ENCODE measurements at places on chromosomes 3 and 15.

DNA sequence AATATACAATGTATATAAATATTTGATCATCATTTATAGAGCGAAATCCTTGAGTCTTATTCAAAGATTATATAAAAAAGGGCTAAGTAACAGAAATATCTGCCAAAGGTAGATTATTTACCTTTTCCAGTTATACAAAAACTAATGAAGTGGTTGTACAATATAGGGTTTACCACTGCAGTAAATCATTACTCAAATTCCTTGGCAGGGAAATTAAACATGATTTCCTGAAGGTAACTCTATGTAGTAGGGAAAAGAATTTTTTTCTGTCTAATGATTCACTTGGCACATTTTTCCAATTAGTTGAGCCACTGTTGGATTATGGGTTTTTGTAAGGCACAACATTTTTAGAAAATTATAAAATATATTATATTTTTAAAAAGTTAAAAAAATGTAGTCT lies 129.6 kb downstream of the NR2F2 start:
- DNase-seq, result no peak

GRCh38 chr15:43242616-43243015 lies 21.8 kb upstream of the EPB42 start:
- no peak for DNase-seq

- DNase-seq, result no peak
These were observed 183.4 kb upstream of the UBE2E2 start for GRCh38 chr3:23019596-23020300.

DNA sequence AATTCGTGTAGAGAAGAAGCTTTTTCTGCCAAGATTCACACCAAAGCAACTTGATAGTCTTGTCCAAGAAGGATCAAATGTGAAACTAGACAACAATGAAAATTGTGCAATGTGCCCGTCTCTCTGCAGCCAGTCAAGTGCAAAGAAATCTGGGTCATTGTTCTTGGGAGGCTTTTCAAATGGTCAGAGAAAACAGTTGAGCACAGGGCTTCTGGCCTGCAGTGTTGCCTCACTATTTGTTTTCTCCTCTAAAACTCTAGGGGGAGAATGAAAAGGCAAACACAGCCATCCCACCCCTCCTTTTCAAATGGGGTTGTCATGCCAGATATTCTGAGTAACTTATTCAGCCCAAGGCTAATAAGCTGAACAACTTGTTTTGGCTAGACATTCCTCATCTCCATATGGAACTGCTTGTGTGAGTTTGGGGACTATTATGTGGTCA lies 417.6 kb upstream of the CDIN1 start:
- DNase-seq, result no peak

DNA sequence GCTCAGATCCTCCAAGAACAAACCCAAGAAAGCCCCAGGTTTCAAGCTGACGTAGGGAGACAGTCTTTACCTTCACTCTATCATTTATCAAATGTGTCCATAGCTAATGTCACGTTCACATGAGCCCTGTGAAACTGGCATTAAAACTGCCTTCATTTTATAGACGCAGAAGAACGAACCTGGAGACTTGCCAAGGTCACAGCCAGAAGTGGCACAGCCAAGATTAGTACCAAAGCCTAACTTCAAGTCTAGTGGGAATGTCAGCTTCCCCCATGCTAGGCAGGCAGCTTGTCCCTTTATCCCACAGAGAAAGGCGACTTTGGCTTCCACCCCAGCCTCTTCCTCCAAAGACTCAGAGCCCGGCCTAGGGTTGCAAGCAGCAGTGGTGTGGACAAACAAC lies 517.2 kb downstream of the SHQ1 start:
- DNase-seq, result no peak

- DNase-seq, result no peak
These were observed 160.1 kb upstream of the ATP10A start for GRCh38 chr15:26023231-26023630.

- no peak for DNase-seq
These were observed 3.6 kb downstream of the PRSS50 start for GRCh38 chr3:46713898-46714552.

DNA sequence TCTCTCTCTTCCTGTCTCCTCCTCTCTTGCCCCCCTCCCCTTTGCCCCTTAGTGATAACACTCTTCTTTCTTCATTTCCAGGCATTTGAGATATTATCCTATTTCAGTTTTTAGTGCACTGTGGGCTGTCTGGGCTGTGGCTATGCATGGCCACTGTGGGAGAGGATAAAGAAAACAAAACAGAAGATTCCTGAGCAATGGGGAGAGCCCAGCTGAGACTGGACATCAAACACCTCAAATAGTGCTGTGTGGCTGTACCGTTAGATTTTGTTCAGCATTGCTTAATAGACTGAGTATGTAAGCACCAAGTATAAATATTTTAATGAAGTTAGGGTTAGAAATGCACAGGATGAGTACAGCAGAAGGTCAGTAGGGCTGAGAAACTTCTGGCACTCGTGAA lies 7.9 kb upstream of the GBE1 start:
- no peak for DNase-seq

GRCh38 chr3:97656638-97657037 lies 107.9 kb upstream of the ARL6 start:
- DNase-seq, result no peak

- peak; percentile 95 for DNase-seq
These were observed 25.3 kb downstream of the ANP32A start for GRCh38 chr15:68795298-68795848.

GRCh38 chr3:69386556-69387385 lies 883 bp upstream of the FRMD4B start:
- DNase-seq, result no peak

GRCh38 chr3:38368238-38368637 lies 21.7 kb downstream of the XYLB start:
- DNase-seq, result no peak

All from putamen (tissue), 1 donor.